B cell (primary cell): ENCODE measurements at places on chromosomes 5 and 9. TPM values are rescaled to one million over a fixed set of nuclear protein-coding genes. Genes with fewer than 3 reads are reported as not detected.

Gene NRG2
- 0.09 and 0.13 TPM in 2 replicates for polyA plus RNA-seq

Gene RNF14
- 7.2 and 10.5 TPM in 2 replicates for polyA plus RNA-seq

Gene DDX4
- polyA plus RNA-seq: 0.07 TPM in 1 of 2 replicates, not detected in the other

Gene IL4
- polyA plus RNA-seq: not detected in 2 replicates

Gene RALGDS
- polyA plus RNA-seq: 87.9 and 88.0 TPM in 2 replicates

Gene C9orf78
- polyA plus RNA-seq: 43.6 and 84.8 TPM in 2 replicates

Gene ENTPD2
- polyA plus RNA-seq: not detected in 2 replicates

DNA sequence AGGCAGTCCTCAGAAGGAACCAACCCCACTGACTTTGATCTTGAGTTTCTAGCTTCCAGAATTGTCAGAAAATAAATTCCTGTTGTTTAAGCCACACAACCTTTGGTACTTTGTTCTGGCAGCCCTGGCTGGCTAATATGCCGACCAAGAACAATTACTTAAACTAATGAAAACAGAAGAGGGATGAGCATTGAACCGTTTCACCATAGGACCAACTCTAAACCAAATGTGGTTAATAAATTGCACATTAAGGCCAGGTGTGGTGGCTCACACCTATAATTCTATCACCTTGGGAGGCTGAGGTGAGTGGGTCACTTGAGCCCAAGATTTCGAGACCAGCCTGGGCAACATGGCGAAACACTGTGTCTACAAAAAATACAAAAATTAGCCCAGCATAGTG lies 160.9 kb upstream of the RAI14 start:
- H3K4me3 ChIP-seq: no peak overlapping the region
- H3K27me3 ChIP-seq: no peaks in the 10 kb centered on the region
- H3K4me1 ChIP-seq: peaks cover 4% of the 10 kb centered on the region
- no peak overlapping the region for H3K27ac ChIP-seq

DNA sequence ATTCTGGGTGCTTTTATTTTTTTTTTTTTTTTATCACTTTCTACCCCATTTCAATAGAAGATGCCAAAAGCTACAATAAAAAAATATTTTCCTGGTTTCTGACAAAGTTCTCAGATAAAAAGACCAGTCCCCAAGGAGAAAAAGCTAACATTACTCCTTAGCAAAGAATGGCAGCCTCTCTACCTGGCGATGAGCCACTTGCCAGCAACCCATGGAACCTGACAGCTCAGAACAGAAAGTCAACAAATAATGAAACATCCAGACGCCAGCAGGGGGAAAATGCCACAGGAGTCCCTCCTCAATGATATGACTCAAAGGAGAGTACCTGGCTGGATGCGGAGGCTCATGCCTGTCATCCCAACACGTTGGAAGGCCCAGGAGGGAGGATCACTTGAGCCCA lies 123.2 kb downstream of the MYO10 start:
- H3K27ac ChIP-seq: no peak overlapping the region
- H3K4me3 ChIP-seq: no peak overlapping the region
- H3K4me1 ChIP-seq: no peaks in the 10 kb centered on the region
- no peaks in the 10 kb centered on the region for H3K27me3 ChIP-seq

DNA sequence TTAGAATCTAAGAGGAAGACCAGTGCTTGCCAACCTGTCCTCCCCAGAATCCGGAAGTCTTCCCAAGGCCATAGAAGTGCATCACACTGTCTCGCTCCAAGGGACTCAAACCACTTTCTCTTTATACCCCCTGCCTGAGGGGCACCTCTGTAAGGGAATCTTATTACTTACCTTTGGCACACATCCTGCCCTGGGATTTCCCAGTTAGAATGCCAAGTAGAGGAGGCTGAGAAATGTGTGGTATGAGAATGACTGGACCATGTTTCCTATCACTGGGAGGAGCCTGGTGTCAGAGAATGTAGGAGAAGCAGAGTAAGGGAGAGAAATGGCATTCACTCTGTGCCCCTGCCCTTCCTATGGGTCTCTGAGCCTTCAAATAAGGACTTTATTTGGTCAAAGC lies 85.8 kb downstream of the AOPEP start:
- H3K27ac ChIP-seq: no peak overlapping the region
- H3K36me3 ChIP-seq: no peaks in the 10 kb centered on the region
- H3K27me3 ChIP-seq: no peaks in the 10 kb centered on the region
- no peak for DNase-seq

GRCh38 chr5:135452321-135453030 lies at the start of gene TIFAB:
TSS of gene TIFAB (minus strand) at chr5:135452351. CDS start at chr5:135449939, 2,412 bp downstream.
- no peak for DNase-seq
- H3K36me3 ChIP-seq: no peaks in the 10 kb centered on the region
- H3K27ac ChIP-seq: no peak within 1 kb of the TSS
- no peak within 1 kb of the TSS for H3K4me3 ChIP-seq
- H3K4me1 ChIP-seq: no peaks in the 10 kb centered on the region
- H3K27me3 ChIP-seq: peaks cover 3% of the 10 kb centered on the region

DNA sequence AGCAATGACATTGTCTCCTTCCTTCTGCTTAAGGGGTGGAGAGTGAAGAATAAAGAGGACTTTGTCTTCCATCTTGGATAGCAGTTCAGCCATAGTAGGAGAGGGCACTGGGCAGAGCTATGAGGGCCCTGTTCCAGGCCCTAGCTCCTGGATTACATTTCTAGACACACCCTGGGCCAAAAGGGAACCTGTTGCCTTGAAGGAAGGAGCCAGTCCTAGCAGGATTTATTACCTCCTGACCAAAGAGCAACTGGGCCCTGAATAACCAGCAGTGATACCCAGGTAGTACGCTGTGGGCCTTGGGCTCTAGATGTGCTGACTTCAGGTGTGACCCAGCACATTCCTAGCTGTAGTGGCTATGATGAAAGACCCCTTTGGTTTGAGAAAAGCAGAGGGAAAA lies 95.8 kb downstream of the RMI1 start:
- no peak overlapping the region for H3K27ac ChIP-seq
- H3K36me3 ChIP-seq: no peaks in the 10 kb centered on the region
- no peak overlapping the region for H3K4me3 ChIP-seq
- no peaks in the 10 kb centered on the region for H3K4me1 ChIP-seq
- H3K27me3 ChIP-seq: no peaks in the 10 kb centered on the region

DNA sequence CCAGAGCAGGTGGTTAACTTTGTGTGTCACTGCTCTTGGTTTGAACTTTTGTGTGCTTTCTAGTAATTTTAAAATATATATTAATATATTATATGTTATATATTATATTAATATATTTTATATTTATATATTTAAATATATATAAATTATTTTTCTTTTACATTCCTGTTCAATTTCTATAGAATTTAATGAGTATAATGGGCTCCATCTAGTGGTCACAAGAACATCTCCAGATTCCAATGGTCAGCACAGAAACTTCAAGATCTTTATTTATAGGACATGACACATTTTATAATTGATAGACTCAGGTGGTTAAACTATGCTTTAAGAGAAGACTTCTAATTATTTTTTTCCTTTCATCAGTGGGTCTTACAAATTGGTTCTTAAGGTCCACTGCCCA lies 39.1 kb downstream of the COL23A1 start:
- no peak overlapping the region for H3K27ac ChIP-seq
- no peaks in the 10 kb centered on the region for H3K27me3 ChIP-seq
- DNase-seq: no peak
- H3K4me1 ChIP-seq: no peaks in the 10 kb centered on the region

DNA sequence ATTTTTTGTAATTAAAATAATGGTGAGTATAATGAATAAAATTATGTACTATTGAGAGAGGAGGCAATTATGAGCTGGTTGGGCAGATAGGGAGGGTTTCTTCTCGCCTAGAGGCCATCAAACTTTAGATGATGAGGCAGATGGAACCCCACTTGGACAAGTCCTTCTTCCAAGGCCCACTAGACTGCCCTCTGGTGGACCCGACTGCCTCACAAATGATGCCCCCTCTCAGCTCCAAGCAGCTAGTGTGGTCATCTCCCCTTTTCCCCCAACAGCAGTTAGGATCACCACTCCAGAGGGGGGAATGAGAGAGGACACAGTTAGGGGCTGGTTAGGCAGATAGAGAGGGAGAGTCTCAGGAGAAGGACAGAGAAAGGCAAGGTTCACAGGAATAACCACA lies 348.0 kb upstream of the CDH18 start:
- no peaks in the 10 kb centered on the region for H3K36me3 ChIP-seq
- no peak for DNase-seq
- H3K27ac ChIP-seq: no peak overlapping the region
- no peak overlapping the region for H3K4me3 ChIP-seq

GRCh38 chr9:125544484-125544883 lies 162.5 kb downstream of the MAPKAP1 start:
- H3K36me3 ChIP-seq: no peaks in the 10 kb centered on the region
- H3K27ac ChIP-seq: no peak overlapping the region
- H3K4me1 ChIP-seq: no peaks in the 10 kb centered on the region
- DNase-seq: no peak

- H3K36me3 ChIP-seq: no peaks in the 10 kb centered on the region
- DNase-seq: peak; percentile 54
- H3K27me3 ChIP-seq: no peaks in the 10 kb centered on the region
- H3K27ac ChIP-seq: no peak overlapping the region
- no peak overlapping the region for H3K4me3 ChIP-seq
These were observed 11.0 kb downstream of the SPINK14 start for GRCh38 chr5:148179234-148179824.

DNA sequence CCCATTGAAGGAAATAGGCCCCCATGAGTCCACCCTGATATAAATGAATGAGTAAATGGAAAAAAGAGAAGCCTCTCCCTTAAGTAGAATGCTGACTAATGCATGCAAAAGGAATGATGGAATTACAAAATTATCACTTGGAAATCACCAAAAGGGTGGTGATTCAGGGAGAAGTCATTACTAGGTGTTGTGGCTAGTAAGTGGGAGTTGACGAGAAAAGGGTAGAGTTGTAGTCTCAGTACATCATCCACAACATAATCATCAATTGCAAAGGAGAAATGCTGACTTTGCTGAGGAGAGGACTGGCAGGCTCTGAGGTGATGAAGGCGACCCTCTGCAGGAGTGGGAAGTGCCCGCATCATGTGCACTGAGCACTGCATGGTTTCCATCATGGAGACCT lies 201.5 kb upstream of the S1PR3 start:
- H3K4me1 ChIP-seq: no peaks in the 10 kb centered on the region
- no peak overlapping the region for H3K4me3 ChIP-seq
- no peak overlapping the region for H3K27ac ChIP-seq
- no peaks in the 10 kb centered on the region for H3K36me3 ChIP-seq
- DNase-seq: no peak
- H3K27me3 ChIP-seq: no peaks in the 10 kb centered on the region

GRCh38 chr5:109805883-109806282 lies 116.2 kb downstream of the MAN2A1 start:
- H3K27me3 ChIP-seq: no peaks in the 10 kb centered on the region
- H3K27ac ChIP-seq: no peak overlapping the region
- H3K36me3 ChIP-seq: peaks cover 16% of the 10 kb centered on the region
- H3K4me1 ChIP-seq: no peaks in the 10 kb centered on the region

GRCh38 chr9:121285835-121286687 lies 18.1 kb downstream of the GSN start:
- peaks cover 33% of the 10 kb centered on the region for H3K4me1 ChIP-seq
- peaks cover 19% of the 10 kb centered on the region for H3K36me3 ChIP-seq
- no peaks in the 10 kb centered on the region for H3K27me3 ChIP-seq
- no peak for DNase-seq
- no peak overlapping the region for H3K27ac ChIP-seq
- no peak overlapping the region for H3K4me3 ChIP-seq

DNA sequence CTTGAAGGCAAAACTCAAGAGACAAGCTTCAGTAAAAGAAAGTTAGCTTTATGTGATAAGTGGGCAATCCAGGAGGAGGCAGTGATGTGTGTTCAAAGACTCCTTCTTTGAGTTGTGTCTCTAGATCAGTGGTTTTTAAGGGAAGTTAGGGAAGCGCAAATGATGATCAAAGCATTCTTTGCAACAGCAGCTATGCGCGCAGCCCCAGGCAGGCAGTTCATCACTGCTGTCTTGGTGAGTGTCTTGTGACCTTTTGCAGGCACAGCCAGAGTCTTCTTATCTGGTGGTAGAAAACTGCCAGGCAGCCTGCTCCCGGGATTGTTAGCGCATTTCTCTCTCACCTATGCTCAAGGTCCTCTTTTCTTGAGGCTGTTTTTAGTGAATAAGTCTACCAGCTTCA lies 40.3 kb upstream of the CLK4 start:
- no peaks in the 10 kb centered on the region for H3K27me3 ChIP-seq
- H3K36me3 ChIP-seq: no peaks in the 10 kb centered on the region
- no peak for DNase-seq
- H3K27ac ChIP-seq: no peak overlapping the region
- H3K4me1 ChIP-seq: no peaks in the 10 kb centered on the region
- no peak overlapping the region for H3K4me3 ChIP-seq

DNA sequence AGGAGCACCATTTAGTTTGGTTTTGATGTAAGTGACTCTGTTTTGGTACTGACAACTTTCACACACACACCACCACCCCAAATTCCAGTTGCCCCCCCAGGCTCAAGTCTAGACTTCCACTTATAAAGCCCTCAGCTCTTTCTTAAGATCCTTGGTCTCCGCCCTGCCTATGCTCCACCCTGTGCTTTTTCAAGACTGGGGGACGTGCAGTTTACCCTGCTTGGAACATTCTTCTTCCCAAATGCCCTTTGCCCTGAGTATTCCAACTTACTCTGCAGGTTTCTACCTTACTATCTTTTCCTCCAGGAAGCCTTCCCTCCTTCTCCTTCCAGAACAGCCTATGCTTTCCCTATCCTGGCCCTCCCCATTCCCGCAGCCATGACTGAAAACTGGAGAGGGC lies 1.5 kb upstream of the TRIM14 start:
- peaks cover 28% of the 10 kb centered on the region for H3K4me1 ChIP-seq
- H3K27me3 ChIP-seq: no peaks in the 10 kb centered on the region
- DNase-seq: no peak
- H3K4me3 ChIP-seq: no peak overlapping the region

DNA sequence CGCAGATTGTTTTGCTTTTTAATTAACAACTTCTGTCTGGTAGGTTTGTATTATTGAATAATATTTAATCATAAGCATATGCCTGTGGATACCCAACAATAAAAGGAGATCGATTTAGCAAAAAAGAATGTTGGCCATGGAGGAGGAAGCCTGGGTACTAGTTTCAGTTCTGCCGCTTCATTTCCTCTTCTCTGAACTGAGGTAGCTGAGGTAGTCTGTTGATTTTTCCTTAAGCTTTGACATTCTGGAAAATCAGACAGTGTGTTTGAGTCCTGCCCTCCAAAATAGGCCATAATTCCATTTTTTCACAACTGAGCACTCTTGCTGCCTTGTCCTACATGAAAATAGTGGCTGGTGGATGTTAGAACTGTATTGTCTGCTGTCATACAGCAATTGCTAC lies 6.0 kb upstream of the GPR21 start:
- peak; percentile 28 for DNase-seq
- H3K27me3 ChIP-seq: no peaks in the 10 kb centered on the region
- peak overlapping the region; percentile 13 for H3K27ac ChIP-seq
- H3K4me1 ChIP-seq: peaks cover 8% of the 10 kb centered on the region

DNA sequence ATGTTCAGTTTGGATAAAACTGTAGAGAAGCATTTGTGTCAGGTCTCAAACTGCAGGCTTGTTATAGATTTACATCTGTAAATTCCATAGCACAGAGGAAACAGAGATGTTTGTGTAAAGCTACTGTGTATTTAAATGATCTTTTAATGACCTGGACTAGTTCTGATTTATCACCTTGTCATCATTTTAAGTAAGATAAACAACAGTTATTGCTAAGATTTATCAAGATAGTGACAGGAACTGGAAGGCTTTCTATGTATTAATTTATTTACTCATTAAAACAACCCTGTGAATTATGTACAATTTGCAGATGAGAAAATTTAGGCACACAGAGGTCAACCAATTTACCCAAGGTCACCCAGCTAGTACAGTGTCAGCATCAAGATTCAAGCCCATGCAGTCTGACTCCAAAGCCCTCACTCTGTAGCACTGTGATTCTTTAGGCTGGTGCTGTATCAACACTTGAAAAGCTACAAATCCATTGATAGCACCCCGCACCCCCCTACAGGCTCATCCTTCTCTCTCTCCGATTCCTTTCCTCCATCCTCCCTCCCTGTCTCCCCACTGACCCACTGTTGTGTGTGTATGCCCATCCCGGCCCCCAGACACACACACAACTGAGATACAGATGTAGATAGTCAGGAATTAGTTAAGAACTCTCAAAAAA lies 184.5 kb downstream of the FBN2 start:
- no peak overlapping the region for H3K4me3 ChIP-seq
- DNase-seq: no peak
